ENCODE measurements at places on chromosomes 4 and X.
A peak's percentile ranks its signal among the peaks of the same experiment; 100 is the strongest.

DNA sequence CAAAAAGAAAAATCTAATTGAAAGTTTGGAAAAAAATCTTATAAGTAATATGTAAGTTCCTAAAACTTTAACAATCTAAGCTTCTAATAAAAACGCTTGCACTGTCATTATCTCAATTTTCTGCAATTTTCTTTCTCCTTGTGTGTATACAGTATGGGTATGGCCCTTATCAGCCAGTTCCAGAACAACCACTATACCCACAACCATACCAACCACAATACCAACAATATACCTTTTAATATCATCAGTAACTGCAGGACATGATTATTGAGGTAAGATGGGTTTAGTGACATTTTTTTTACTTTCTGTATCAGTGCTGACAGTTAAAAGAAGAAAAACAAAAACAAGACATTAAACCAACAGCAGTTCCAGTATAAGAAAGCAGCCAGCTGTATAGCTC is 4.9 kb downstream of the STATH start:
- DNase-seq, result no peak

DNA sequence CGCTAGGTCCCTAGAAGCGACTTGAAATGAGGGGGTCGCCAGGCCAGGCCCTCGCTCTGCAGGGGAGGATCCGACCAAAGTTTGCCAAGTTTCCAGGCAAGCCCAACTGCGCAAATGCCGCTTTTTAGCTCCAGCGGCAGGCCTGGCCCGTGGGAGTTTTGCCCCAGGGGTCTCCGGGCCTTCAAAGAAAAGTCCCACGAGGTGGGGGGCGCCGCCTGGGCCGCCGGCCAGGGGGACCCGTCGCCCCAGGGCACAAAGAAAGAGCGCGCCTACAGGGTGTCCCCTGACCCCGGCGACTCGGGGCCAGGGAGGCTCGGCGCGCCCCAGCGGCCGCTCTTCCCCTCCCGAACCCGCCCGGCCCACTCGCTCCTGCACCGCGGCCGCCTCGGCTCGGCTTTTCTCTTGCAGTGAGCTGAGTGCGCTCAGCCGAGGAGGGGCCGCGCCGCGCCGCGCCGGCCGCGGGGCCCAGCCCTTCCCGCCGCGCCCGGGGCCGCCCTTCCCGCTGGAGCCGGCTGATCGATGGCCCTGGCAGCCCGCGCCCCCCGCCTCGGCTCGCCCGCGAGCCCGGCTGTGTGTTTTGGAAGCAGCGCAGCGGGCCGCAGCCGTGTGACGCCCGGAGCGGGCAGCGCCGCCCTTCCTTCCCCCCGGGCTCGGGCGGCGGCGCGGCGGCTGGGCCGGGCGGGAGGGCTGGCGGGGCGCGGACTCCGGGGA is 754 bp upstream of the KLF3 start:
- DNase-seq, result peak; percentile 87

DNA sequence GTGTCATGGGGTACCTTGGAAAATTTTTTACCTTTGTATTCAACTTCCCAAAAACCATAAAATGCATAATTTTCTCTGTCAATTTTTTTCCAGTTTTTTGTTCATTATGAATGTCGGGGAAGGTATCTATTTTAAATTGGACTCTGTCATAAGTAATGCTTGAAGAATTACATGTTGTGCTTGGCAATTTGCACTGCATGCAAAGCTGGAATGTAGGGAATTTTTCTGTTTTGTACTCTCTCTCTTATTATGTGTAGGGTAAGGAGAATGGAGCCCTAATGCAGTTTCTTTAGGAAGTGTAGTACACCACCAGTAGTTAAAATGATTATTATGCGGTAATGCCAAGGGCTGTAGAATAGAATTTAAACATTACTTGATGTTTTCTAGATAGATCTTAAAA is 137.7 kb upstream of the LIMCH1 start:
- DNase-seq, result no peak

DNA sequence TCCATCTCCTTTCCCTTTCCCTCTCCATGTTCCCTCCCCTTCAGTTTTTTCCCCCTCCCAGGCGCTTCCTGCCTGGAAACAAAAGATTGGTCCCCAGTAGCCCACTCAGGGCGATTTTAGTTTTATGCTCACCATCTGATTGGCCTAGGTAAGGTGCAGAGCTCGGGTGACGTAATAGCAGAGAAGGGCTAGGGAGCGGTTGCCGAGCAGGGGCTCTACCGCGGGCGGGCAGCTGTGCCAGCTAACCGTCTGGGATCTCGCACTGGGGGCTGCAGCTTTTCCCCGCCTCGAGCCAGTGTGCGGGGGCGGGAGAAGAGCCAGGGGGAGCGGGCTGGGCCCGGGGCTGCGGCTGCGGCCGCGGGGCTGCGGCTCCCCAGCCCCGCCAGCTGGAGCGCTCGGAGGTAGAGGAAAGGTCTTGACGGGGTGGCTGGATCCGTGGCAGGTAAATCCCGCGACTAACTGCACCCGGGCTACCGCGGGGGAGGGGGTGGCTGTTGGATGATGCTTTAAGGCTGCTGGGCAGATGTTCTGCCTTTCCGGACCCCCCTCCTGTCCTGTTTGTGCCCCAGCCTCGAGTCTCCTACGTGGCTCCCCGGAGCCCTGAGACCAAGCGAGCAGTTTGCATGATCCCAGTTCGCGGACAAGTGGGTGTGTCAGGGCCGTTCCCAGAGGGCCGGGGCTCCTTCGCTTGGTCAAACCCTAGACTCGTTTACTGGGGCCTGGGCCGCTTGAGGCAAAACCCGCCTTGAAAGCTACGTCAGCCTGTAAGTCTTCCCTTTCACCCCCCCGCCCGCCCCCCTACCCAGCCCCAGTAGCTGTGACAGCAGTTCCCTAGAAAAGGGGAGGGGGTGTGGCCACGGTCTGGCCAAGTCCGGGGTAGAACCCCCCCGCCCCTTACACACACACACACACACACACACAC is at the start of gene PAK3:
TSS of gene PAK3 (plus strand) at position 218 of the 922 bp plus-strand sequence. CDS start 26,913 bp downstream, outside the sequence.
- peak; percentile 79 for DNase-seq

DNA sequence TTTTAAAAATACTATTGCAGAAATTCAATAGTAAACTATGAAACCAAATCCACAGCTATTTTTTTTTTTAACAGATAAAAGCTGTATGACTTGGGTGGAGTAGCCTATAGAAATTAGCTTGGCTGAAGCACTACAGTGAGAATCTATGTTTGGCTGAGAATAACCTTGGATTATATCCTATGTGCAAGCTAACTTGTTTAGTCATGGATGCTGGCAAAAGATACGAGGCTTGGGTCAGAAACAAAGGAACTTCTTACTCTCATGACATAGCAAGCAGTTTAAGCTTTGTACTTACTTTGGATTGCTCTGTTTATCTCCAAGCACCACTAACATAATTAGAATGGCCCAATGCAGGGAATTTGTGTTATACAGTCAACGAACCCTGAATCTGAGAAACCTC is 119.2 kb upstream of the GRID2 start:
- DNase-seq, result no peak

DNA sequence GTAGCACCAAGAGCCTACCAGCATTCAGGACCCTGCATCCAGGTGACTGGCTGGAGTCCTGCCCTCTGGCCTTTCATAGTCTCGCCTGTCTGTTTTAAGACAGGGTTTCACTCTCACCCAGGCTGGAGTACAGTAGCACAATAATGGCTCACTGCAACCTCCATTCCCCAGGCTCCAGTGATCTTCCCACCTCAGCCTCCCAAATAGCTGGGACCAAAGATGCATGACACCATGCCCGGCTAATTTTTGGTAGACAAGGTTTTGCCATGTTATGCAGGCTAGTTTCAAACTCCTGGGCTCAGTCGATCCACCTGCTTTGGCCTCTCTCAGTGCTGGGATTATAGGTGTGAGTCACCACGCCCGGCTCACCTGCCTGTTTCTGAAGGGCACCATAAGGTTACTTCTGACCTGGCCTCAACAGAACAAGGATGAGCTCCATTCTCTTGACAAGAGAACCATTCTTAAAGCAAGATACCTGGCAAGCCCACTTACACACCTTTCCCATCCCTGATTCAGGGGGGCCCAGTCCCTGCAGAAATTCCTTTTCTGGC is 6.7 kb downstream of the RPS4X start:
- no peak for DNase-seq

DNA sequence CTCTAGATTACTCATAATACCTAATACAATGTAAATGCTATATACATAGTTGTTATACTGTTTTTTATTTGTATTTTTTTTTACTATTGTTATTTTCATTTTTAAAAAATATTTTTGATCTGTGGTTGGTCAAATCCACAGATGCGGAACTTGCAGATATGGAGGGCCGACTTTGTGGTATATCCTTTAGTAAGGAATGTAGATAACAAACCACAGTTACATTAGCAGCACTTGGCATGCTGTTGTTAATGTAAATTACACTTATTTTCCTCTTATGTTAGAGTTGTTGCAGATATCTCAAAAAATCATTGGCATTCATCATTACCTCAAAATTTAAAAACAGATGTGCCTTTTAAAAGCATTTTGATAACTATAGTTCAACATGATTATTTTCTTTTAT is 151.0 kb downstream of the TMEM164 start:
- no peak for DNase-seq
